ENCODE measurements at places on chromosomes 3 and 15. TPM values are rescaled to one million over a fixed set of nuclear protein-coding genes. Genes with fewer than 3 reads are reported as not detected.

DNA sequence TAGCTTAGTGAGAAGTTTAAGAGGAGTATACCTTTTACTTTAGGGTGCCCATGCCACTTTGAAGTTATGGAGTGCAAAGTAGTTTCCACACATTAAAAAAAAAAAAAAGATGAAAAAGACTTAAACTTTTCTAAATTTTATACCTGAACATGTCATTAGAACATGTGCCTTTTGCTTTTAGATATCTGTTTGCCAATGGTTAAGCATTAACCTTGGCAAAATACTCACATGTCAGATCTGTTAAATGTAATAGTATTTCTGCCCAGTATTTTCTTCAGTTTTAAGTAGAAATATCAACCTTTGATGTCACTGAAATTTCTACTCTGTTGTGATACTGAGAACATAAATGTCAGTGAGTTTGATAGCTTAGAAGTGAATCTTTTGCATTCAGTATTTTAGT lies 12.2 kb downstream of the ZFAND6 start:
- peak overlapping the region; percentile 22 for H3K27ac ChIP-seq
- H3K4me3 ChIP-seq = no peak overlapping the region
- no peaks in the 10 kb centered on the region for H3K36me3 ChIP-seq
- H3K27me3 ChIP-seq = no peaks in the 10 kb centered on the region
- DNase-seq = no peak
- peaks cover 16% of the 10 kb centered on the region for H3K4me1 ChIP-seq

Gene TMEM39A
- 29.3 TPM for polyA plus RNA-seq

DNA sequence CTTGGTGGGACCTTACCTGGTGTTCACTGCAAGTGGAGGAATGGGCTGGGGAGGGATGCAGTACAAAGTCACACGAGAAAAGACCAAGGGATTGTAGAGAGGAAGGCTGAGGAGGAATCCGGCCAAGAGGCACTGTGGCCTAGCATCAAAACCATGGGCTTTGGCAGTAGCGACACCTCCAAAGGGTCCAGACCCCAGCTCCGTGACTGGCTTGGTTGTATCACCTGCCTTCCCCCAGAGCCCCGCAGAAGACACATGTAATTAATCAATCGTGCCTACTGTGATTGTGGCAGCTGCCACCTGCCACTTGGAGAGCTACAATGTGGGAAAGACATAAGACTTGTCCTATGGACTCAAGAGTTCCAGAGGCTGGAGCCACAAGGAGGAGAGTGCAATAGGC lies 54.7 kb downstream of the ST8SIA2 start:
- H3K36me3 ChIP-seq = no peaks in the 10 kb centered on the region
- H3K4me1 ChIP-seq = peaks cover 14% of the 10 kb centered on the region
- DNase-seq = no peak
- no peak overlapping the region for H3K27ac ChIP-seq

DNA sequence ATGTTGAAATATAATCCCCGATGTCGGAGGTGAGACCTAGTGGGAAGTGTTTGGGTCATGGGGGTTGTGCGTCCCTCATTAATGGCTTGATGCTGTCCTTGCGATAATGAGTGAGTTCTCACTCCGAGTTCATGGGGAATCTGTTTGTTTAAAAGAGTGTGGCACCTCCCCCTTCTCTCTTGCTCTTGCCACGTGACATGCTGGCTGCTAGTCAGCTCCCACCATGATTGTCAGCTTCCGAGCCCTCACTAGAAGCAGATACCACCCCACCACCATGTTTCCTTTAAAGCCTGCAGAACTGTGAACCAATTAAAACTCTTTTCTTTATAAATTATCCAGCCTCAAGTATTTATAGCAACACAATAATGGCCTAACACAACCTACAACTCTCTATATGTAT lies 166.3 kb upstream of the MBNL1 start:
- H3K4me3 ChIP-seq = no peak overlapping the region
- no peak for DNase-seq
- H3K4me1 ChIP-seq = peaks cover 9% of the 10 kb centered on the region
- H3K27me3 ChIP-seq = no peaks in the 10 kb centered on the region

GRCh38 chr3:21435871-21436270 lies 315.1 kb downstream of the ZNF385D start:
- no peaks in the 10 kb centered on the region for H3K36me3 ChIP-seq
- H3K4me1 ChIP-seq = no peaks in the 10 kb centered on the region
- no peaks in the 10 kb centered on the region for H3K27me3 ChIP-seq
- no peak for DNase-seq
- no peak overlapping the region for H3K27ac ChIP-seq

DNA sequence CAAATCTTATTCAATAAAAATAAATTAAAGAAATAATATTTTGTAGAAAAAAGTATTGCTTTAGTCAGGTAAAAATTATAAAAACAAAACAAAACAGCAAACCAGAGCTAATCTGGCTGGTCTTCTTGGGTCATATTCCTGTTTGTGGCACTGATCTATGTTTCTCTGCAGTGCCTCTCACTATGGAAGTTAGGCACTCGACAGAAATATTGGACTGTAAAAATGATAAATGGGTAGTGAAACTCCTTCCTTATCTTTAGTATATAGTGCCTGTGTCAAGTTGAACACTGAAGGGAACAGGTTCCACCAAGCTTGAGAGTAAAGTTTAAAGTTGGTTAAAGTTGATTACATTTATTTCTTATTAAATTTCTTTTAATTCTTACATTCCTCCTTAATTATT lies 1195.6 kb upstream of the GBE1 start:
- no peaks in the 10 kb centered on the region for H3K27me3 ChIP-seq
- H3K27ac ChIP-seq = no peak overlapping the region
- no peak overlapping the region for H3K4me3 ChIP-seq
- no peaks in the 10 kb centered on the region for H3K4me1 ChIP-seq

Gene GREM1
- 0.02 TPM for polyA plus RNA-seq

- no peak overlapping the region for H3K4me3 ChIP-seq
- no peaks in the 10 kb centered on the region for H3K27me3 ChIP-seq
- DNase-seq = no peak
These were observed 342.5 kb upstream of the TGFBR2 start for GRCh38 chr3:30263925-30264313.

DNA sequence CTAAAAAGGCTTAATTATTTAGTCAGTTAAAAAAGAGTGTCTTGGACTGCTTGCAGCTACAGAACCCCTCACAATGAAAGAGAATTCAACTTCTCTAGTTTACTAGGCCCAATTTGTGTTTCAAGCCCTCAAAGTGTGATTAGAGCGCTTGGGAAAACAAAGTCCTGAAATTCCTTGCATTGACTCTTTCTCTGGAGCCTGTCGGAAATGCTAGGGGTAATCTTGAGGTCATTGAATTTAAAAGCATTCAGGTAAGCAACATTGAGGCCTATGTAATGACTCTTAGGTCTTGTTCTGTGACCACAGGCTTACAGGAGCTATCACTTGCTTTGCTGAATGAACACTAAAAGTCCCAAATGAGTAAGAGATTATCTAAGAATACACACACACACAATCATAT lies 186.0 kb downstream of the NLGN1 start:
- H3K27ac ChIP-seq = no peak overlapping the region
- no peaks in the 10 kb centered on the region for H3K36me3 ChIP-seq
- no peak for DNase-seq
- peaks cover 6% of the 10 kb centered on the region for H3K4me1 ChIP-seq
- H3K4me3 ChIP-seq = no peak overlapping the region

- no peak overlapping the region for H3K27ac ChIP-seq
- no peaks in the 10 kb centered on the region for H3K36me3 ChIP-seq
- H3K27me3 ChIP-seq = no peaks in the 10 kb centered on the region
- no peak for DNase-seq
These were observed 337.3 kb upstream of the WNT5A start for GRCh38 chr3:55824406-55824805.

GRCh38 chr3:15032650-15033049 lies 32.5 kb downstream of the MRPS25 start:
- H3K27ac ChIP-seq = no peak overlapping the region
- no peaks in the 10 kb centered on the region for H3K4me1 ChIP-seq

Gene ARNT2
- 0.08 TPM for polyA plus RNA-seq

Gene NRG4
- 0.96 TPM for polyA plus RNA-seq

DNA sequence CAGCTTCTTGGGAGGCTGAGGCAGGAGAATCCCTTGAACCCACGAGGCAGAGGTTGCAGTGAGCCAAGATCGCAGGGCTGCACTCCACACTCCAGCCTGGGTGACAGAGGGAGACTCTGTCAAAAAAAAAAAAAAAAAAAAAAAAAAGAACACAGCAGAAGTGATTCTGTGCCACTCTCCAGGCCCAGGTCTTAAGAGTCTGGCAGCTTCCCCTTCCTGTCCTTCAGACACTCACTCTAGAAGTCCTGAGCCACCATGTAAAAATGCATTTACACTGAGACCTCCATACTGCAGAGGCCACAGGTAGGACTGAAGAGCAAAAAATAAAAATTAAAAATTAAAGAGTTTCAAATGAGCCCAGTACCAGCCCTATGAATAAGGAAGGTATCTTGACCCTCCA lies 11.8 kb upstream of the CDV3 start:
- no peak for DNase-seq
- H3K27me3 ChIP-seq = no peaks in the 10 kb centered on the region
- no peak overlapping the region for H3K4me3 ChIP-seq

GRCh38 chr15:59352189-59352588 lies 20.5 kb downstream of the MYO1E start:
- DNase-seq = no peak
- H3K4me3 ChIP-seq = no peak overlapping the region
- peak overlapping the region; percentile 94 for H3K27ac ChIP-seq
- peaks cover 47% of the 10 kb centered on the region for H3K4me1 ChIP-seq
- no peaks in the 10 kb centered on the region for H3K27me3 ChIP-seq

DNA sequence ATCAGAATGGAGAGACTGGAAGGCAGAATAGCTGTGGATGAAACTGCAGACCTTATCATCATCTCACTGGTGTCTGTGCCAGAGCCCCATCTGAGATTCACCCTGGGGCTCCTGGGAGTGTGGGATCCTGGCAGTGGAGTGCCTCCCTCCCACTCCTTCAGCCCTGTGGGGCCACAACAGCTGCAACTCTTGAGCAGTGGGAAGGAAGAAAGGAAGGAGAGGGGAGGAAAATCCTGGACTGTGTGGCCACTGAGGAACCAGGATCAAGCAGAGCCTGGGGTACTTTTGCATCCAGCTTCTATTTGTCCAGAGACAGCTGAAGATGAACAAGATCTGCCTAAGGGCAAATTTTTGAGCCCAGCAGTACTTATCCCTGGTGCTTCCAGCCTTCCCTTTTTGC lies 13.1 kb upstream of the ALDH1A2 start:
- H3K36me3 ChIP-seq = no peaks in the 10 kb centered on the region
- H3K4me3 ChIP-seq = no peak overlapping the region
- H3K4me1 ChIP-seq = no peaks in the 10 kb centered on the region
- H3K27me3 ChIP-seq = no peaks in the 10 kb centered on the region
- H3K27ac ChIP-seq = no peak overlapping the region

Gene ZIC1
- polyA plus RNA-seq = not detected

Gene NMNAT3
- polyA plus RNA-seq = 1.5 TPM

DNA sequence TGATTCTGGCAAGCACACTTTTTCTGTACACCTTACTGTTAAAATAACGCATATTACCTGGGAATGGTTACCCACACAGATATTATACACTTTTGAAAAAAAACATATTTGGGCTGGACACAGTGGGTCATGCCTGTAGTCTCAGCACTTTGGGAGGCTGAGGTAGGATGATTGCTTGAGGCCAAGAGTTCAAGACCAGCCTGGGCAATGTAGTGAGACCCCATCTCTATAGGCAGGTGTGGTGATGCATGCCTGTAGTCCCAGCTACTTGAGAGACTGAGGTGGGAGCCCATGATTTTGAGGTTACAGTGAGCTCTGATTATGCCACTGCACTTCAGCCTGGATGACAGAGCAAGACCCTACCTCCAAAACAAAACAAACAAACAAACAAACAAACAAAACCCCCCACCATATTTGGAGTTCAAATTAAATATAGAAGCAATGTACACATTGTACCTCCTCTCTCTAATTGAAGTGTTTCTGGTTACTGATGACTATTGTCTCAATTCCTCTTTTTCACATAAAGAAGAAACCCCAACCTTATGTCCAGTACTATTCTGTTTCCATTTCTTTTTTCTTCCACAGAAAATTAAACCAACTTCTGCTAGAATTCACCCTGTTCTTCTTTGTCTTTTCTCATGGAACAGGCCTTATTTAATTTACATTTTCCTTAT lies 152.6 kb upstream of the UMPS start:
- peaks cover 18% of the 10 kb centered on the region for H3K4me1 ChIP-seq
- no peaks in the 10 kb centered on the region for H3K27me3 ChIP-seq
- no peak for DNase-seq

- no peak overlapping the region for H3K27ac ChIP-seq
- H3K36me3 ChIP-seq = no peaks in the 10 kb centered on the region
- peaks cover 3% of the 10 kb centered on the region for H3K4me1 ChIP-seq
- peaks cover 9% of the 10 kb centered on the region for H3K27me3 ChIP-seq
- no peak for DNase-seq
These were observed 52.4 kb downstream of the TRIM69 start for GRCh38 chr15:44788748-44789147.

DNA sequence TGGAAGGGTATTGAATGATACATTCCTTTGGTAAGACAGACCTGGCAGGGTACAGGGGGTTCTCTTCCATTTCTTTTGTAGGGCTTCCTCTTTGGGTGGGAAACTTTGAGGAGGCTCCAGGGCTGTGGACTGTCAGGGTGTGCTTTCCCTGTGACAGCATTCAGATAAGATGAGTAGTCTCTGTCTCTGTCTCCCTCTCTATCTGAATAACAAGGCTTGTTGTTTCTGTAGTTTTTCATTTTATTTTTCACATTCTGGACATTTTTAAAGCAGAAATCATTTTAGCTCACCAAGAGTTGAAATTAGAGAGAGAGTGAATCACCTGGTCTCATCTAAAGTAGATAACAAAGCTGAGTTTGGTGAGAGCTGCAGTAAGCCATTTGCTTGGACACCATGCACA lies 100.8 kb upstream of the TPM1 start:
- no peak overlapping the region for H3K4me3 ChIP-seq
- DNase-seq = no peak
- no peak overlapping the region for H3K27ac ChIP-seq
- H3K36me3 ChIP-seq = no peaks in the 10 kb centered on the region
- peaks cover 14% of the 10 kb centered on the region for H3K4me1 ChIP-seq
- peaks cover under 1% of the 10 kb centered on the region for H3K27me3 ChIP-seq

Gene VEPH1
- polyA plus RNA-seq = 0.44 TPM

DNA sequence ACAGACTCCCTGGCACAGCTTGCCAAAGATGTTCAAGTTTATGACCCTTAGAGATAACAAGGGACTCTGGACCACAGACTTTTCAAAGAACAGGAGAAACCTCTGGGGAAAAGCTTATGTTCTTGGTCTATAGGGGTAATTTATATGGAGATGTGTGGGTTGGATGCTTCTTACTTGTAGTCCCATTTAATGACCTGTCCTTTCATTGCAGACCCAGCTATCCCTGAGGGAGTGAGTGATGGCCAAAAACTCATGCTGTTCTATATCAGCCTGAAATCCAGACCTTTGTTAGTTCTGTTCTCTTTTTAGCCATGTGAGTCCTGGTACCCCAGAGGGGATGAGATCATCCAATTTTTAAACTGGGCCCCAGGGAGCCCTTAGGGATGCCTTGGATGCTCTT lies 43.7 kb upstream of the MRPL3 start:
- no peaks in the 10 kb centered on the region for H3K27me3 ChIP-seq
- DNase-seq = no peak
- no peaks in the 10 kb centered on the region for H3K36me3 ChIP-seq
- H3K4me3 ChIP-seq = no peak overlapping the region
- no peak overlapping the region for H3K27ac ChIP-seq
- peaks cover 12% of the 10 kb centered on the region for H3K4me1 ChIP-seq

Gene DTX3L
- polyA plus RNA-seq = 7.2 TPM
